ENCODE measurements at places on chromosomes 4 and X. TPM values are rescaled to one million over a fixed set of nuclear protein-coding genes. Genes with fewer than 3 reads are reported as not detected.

Gene SRP72
- 62.5 TPM for total RNA-seq

GRCh38 chrX:7188672-7189071 is 40.7 kb upstream of the PUDP start:
- DNase-seq: no peak

Gene PF4V1
- total RNA-seq: not detected

Gene FAM50A
- 44.9 TPM for total RNA-seq

DNA sequence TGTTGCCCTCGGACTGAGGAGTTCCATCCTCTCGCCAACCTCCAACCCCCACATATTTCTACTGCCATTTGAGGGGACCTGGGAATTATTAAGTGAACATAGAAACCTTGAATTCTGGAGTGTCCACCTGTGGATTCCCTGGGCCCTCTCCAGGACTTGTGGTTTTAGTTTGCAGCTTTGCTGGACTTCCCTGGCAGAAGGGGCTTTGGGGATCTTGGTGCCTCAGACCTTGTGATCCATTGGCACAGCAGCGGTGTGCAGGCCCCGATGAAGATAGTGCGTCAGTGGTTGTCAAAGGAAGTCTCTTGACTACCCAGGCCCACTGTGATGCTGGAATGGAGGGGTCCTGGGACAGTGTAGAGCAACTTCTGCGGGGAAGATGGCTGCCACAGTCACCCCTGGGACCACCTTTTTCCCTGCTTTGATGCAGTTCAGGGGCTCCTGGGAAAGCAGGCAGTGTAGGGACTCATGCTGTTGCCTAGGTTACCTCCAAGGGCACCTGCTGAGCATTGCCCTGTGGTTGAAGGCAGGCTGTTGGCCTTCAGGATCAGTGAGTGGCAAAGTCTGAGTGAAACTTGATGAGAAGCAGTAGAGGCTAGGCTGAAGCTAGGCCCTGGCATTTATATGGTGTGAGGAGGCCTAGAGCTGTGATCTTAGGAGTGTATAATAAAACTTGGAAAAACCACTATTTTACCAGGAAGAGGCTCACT is 2.2 kb downstream of the SLC16A2 start:
- DNase-seq: no peak

DNA sequence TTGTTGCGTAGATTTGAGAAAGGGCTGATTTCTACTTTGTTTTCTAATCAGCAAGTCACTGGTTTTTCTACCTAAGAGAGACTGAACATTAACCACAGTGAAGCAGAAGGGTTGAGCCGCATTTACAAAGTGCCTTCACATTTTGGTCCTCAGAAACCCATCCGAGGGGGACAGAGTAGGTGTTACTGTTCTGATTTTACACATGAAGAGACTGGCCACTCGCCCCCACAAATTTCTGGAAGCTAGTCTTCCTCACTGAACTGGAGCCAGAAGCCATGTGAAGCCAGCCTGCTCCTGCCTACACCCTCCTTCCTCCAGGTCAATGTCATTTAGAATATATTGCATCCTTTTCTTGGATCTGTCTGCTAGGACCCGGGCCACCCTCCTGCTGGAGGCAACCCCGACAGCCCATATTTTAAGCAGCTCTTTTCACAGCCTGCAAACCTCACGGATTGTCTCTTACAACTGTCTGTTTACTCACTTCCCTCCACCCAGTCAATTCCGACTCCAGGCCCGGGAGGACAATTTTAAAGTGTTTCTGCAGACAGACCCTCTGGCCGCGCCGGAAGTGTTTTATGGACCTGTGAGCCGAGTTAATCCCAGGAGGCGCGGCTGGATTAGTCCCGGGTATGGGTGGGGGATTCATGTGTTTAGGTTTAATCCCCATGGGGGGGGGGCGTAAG is 73.2 kb upstream of the BCOR start:
- DNase-seq: peak; percentile 70

DNA sequence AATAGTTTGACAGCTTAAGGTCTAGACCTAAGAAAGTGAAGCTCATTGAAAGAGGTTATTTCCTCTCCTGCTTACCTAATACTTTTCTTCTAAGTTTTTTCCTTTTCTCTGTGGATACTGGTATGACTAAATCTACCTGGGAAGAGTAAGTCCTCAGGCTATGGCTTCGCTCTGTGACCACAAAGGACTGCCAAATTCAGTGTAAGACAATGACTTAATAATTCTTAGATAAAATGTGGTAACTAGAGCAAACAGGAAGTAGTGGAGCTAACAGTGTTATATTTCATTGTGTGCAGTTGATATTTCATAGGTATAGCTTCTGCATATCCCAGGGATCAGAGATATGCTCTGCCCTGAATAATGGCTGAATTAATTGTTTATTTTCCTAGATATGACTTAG is 418.9 kb downstream of the CCSER1 start:
- no peak for DNase-seq

Gene PAQR3
- 29.8 TPM for total RNA-seq

- peak; percentile 80 for DNase-seq
These were observed at the start of gene TTC29 for GRCh38 chr4:146945556-146946374. Gene TTC29 (minus strand): TSS chr4:146945864. CDS start chr4:146939895, 5,969 bp downstream.

DNA sequence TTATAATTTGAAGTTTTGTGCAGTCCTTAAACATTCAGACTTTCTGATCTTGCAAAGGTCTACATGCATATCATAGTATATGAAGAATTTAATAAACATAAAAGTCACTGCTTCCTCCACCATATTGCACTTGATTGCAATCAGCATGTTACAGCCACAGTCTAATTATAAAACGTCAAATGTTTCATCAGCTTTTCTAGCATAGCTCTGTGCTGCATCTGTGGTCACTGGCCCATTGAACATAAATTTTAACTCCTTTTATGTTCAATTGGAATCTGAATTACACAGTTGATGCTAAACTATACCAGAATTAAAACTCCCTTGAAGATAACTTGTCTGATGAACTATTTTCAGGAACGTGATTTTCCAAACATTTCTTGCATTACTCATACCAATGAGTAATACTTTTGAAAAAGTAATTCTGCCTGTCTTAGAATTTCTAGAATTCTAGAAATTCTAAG is 329.1 kb downstream of the GALNTL6 start:
- DNase-seq: peak; percentile 22

Gene HS6ST2
- total RNA-seq: not detected

Gene ARHGAP10
- 41.5 TPM for total RNA-seq

DNA sequence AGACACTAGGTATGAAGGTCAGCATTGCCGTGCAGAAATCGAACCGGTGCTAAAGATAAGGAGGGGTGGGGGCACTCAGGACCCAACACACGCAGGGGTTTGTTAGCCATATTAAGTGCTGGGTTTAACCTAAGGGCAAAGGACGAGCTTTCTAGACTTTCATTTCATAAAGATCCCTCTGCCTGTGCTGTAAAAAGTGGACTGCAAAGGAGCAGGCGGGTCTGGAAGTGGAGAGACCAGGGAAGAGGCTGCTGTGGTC is 1.3 kb downstream of the CASP3 start:
- DNase-seq: no peak

DNA sequence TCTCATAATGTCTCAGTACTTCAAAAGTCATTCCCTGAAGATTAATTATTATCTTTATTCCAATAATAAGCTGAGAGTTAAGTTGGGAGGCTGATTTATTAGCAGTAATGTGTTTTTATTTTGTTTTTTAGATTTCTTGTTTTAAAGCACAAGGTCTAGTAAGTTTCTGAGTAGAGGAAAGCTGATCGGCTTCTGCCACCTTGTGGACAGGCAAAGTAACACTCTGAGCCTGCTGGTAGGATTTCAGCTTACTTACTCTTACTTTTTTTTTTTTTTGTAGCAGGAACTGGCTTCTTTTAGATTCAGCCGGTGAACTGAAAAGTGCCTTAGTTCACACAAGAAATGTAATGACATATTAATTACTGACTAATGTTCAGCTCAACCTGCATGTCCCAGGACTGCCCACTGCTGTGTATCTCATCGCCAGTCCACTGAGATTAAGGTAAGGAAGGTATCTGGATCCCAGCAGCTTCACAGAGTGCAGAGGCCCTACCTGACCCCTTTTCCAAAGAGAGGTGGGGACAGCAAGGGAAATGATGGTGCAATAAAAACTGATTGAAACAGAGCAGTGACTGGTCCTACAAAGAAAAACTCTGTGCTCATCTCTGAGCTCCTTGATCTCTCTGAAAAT is 126.5 kb downstream of the ADGRA3 start:
- DNase-seq: peak; percentile 78

DNA sequence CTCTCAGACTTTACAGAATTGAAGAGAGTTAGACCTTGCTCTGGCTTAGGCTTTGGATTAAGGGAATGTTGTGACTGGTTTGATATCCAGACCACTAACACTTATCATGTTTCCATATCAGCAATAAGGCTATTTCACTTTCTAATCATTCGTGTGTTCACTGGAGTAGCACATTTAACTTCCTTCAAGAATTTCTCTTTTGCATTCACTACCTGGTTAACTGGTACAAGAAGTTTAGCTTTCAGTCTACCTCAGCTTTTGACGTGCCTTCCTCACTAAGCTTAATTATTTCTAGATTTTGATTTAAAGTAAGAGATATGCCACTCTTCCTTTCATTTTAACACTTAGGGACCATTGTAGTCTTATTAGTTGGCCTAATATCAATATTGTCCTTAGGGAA is 62.6 kb downstream of the CASP6 start:
- no peak for DNase-seq

Gene FAM9C
- under 0.01 TPM for total RNA-seq

DNA sequence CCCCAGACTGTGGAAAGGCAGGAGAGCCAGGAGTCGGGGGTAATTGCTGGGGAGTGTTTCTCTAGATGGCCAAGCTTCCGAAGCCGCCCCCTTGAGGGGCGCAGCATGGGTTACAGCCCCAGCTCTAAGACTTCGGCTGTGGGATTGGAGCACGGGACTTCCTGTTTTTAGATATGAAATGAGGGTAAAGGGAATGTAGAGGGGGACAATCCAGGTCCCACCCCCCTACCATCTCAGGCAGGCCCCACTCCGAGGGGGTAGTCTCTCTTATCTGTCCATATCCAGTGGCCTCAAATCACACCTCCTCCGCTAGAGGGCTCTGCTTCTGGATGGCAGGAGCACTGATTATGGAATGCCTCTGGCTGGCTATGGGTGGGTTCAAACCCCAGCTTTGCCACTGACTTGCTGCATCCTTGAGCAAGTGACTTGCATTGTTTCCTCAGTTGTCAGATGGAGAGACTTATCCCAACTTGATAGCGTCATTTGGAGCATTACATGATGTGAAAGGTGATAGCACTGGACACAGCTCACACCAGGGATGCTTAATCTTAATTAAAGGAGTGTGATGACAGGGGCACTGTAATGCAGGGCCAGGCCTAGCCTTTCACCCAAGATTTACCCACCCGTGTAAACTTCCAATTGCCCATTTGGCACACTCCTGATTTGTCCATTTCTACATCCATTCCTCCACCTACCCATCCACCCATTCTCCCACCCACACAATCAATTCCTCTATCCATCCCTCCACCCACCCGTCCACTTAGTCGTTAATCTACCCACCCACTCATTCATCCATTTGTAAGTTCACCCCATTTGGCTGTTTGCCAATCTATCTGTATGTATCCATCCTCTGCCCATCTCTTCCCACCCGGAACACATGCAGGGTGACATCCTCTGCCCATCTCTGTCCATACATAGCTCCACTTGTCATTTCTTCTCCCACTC is 848 bp upstream of the KCND1 start:
- peak; percentile 39 for DNase-seq

GRCh38 chr4:132504438-132504837 is 644.7 kb upstream of the PCDH10 start:
- no peak for DNase-seq

DNA sequence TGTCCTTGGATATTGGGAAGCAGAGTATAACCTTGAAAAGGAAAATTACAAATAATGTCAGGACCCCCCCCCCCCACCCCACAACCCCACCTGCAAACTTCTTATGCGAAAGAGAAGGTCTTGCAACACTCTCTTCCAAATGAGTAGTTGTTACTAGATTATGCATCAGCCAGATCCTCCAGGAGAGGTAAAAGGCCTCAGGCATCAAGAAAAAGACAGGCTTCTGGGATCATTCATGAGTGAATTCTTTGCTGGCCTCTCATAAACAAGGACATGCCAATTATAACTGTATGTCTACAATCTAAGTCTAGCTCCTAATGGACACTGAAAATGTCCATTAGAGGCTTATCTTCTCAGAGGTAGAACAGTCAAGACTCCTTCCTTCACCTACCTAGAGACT is 1443.3 kb downstream of the RAPGEF2 start:
- no peak for DNase-seq

GRCh38 chr4:157304769-157305168 is 84.2 kb downstream of the GRIA2 start:
- no peak for DNase-seq

DNA sequence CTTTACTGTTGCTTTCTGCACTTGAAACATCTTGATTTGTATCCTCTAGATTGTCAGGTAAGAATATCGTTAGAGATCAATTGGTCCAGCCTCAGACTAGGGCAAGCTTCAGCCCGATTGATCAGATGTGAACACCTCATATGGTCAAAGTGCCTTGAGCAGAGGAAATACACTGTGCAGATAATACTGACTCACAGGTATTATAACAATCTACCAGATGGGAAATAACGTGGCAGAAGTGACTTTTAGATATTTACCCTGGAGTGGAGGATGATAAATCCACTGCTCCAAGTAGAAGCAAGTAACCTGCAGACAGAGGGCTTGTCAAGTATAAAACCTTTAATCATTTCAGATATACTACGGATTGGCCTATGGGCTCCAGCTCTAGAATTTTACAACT is 17.9 kb downstream of the VEGFC start:
- no peak for DNase-seq

- peak; percentile 99 for DNase-seq
These were observed 43.2 kb upstream of the RBM47 start for GRCh38 chr4:40672528-40673522.

Gene WDR13
- total RNA-seq: 87.3 TPM

GRCh38 chr4:136055360-136055759 is 1476.9 kb downstream of the PCDH18 start:
- DNase-seq: no peak

DNA sequence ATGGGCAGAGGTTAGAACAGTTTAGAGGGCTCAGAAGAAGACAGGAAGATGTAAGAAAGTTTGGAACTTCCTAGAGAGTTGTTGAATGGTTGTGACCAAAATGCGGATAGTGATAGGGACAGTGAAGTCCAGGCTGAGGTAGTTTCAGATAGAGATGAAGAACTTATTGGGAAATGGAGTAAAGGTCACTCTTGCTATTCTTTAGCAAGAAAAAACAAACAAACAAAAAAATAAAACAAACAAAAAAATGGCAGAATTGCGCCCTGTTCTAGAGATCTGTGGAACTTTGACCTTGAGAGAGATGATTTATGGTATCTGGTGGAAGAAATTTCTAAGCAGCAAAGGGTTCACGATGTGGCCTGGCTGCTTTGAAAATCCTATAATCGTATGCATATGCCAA is 185.1 kb upstream of the SFRP2 start:
- no peak for DNase-seq

Gene NR3C2
- total RNA-seq: under 0.01 TPM
